ENCODE measurements at places on chromosomes 5 and 9.

GRCh38 chr9:110148891-110149290, 59.1 kb downstream of the C9orf152 start:
- no peak for DNase-seq

DNA sequence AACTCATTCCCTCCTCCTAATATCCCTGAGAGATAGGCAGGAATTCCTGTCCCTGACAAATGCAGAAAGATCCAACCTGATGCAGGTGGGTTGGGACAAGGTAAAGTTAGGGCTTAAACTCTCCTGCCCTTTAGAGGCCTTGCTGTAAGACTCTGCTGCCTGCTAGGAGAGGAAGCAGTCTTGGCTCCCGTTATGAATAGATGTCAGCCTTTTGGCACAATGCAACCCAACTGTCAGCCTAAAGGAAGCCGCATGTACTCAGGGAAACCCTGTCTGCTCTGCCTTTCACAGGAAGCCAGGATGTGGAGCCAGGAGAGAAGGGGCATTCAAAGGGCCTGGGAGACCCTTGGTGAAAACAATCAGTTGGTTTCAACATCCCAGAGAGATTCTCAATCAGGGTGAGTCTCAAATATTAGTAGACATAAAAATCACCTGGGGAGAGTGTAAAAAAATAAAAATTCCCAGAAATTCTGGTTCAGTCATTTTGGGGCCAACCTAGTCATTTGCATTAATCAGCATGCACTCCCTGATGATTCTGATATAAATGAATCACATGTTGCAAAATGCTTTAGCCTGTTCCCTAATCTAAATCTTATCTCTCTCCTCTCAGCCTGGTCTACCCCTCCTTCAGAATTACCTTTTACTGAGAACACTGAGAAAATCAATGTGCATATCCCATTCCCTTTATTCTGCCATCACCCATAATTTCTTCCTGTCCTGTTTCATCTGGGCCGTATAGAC, 136.2 kb upstream of the TRIM32 start:
- peak; percentile 25 for DNase-seq

- DNase-seq = no peak
Observed at GRCh38 chr5:155189981-155190380, 176.4 kb downstream of the KIF4B start.

DNA sequence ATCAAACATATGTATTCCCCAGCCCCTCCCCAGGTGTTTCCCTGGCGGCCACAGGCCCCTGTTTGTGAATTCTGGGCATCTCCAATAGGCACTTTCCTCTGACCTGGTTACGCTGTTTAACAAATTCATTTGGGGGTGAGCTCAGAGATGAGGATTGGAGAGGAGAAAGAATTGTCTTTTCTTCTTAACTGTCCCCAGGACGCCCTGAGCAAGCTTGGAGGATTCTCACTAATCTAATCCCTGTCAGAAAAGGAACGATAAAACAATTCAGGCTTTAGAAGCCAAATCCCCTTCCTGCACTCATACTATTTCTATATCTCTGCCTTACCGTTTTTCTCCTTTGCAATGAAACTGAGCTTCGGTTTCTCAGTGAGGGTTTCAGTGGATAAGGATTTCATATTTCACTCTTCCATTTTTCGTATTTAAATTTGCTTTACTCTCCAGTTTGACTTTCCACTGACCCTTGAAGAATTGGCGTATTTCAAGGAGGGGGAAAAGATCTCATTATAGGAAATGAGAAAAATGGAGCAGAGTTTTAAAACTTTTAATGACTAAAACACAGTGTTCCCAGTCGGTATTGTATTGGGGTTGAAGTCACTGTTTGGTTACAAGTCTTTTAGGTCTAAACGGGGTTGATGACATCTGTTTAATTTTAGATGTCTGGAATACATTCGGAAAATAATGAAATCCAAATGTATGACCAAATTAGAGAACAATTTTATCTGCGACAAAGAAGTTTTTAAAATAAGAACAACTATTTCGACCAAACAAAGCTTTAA, 180.1 kb downstream of the MACROH2A1 start:
- DNase-seq = no peak

- DNase-seq = peak; percentile 63
Observed at GRCh38 chr9:97900738-97901565, 21.3 kb downstream of the TRMO start.

DNA sequence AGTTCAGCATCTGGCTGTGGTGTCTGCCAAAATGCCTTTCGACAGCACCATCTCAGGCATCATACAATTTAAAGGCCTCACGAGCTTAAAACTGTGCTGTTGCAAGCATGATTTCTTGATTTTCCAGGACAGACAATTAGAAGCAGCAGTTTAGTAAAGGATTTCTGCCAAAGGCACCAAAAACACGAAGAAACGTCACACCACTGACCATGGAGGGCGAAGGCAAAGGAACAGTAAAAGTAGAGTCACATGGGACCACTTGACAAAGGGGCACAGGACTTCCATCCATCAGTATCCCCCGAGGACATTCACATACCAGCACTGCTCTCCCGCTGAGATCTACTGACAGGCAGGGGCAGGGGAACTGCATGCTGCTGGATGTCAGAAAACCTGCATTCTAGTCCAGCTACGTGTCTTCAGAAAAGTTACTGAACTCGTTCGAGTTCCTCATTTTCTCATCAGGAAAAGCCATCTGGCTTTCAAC, 70.4 kb upstream of the FBXW11 start:
- DNase-seq = peak; percentile 86

GRCh38 chr5:87120518-87121303, 147.0 kb upstream of the RASA1 start:
- peak; percentile 92 for DNase-seq

DNA sequence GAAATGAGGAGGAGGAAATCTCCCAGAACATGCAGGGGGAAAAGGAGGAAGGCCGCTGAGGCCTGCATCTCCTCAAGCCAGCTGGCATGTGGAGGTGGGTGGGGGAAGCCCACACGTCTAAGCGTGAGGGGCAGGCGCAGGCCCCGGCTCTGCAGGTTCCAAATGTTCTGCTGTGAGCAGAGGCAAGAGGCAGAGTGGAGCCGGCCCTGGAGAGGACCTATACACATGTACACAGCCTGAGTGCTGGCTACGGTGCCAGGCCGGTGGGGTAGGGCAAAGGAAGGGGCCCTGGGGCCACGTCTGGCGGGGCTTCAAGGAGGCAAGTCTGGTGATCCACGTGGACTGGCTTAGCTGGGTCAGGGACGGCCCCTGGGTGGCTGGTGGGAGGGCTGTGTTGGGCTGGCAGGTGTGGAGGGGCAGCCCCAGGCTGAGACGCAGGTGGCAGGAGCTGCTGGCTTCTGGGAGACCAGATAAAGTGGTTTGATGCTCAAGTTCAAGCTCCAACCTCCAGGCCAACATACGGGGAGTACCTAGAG, 26.4 kb downstream of the LPCAT1 start:
- no peak for DNase-seq

DNA sequence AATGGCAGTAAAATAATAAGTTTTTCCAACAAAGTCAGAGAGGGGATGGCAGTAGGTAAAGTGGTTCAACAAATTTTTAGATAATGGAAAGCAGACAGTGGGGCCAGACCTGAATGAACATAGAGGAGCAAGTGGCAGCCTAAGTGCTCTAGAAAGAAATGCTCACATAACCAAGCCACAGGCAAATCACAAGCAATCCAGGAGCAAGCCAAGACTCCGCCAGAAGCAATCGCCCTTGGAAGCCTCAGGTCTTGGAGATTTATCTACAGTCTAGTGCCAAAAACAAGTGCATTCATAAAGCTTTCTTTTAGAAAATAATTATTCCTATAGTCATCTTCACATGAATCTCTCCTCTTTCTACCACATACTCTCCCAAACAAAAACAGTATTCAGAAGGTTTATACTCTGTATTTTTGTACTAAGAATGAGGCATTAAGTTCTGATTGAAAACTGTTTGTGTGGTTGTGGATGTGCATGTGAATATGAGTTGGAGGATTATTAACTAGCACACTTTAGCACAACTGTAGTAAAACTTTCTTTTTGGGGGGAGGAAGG, 375.5 kb downstream of the CDH9 start:
- DNase-seq = no peak

DNA sequence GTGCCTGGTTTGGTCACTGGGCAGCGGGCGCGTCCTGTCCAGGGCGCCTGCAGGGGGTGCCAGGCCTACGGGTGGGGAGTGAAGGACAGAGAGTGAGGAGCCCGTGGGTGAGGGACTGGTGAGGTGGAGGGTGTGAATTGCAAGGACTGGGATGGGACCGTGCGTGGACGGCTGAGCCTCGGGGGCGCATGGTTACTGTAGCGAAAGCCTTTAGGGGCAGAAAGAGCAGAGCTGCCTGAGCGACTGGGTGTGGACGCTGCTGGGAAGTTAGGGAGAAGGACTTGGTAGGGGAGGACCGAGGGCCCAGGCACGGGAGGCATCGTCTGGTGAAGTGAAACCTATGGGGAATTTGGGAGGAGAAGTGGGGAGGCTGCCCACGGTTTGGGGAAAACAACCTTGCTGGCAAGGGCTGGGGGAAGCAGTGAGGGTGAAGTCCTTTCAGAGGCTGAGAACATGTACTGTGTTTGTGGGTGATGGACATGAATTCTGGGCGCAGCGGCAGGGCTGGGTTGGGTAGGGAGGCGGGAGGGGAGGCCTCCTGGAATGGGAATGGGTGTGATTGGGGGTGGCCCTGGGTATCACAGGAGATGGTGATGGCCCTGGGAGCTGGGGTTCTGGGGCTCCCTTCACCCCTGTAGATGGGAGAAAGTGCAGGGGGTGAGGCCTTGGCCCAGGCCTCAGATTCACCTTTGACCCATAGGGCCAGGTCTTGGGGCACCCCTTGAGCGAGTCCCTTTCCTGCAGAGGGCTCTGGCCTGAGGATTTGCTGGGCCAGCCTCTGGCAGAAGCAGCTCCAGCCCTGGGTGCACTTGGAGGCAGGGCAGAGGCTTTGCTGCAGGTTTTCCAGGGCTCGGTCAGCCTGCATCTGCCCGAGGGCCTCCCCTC, 1.7 kb upstream of the TOR4A start:
- no peak for DNase-seq

DNA sequence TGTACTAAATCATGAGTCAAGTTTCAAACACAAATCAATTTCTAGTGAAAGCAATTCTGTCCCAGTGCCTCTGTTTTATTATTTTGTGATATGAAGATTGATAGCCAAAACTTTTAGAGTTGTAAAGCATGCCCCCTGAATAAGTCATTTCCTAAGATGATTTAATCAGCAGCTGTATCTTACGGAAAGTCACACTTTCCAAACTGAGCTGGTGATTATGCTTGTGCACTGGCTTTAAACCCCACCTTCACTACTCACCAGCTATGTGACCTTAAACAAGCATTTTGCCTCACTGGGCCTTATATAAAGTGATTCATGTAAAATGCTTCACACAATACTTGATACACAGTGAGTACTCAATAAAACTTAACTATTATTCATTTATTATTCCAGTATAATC, 78.1 kb downstream of the EDIL3 start:
- no peak for DNase-seq
